Activated naive CD4-positive, alpha-beta T cell treated with anti-CD3 and anti-CD28 coated beads, Interleukin-2, amount 10 ng/mL, durations not matched to agents 7 days and 5 days (primary cell): ENCODE measurements at places on chromosomes 13 and 19.

DNA sequence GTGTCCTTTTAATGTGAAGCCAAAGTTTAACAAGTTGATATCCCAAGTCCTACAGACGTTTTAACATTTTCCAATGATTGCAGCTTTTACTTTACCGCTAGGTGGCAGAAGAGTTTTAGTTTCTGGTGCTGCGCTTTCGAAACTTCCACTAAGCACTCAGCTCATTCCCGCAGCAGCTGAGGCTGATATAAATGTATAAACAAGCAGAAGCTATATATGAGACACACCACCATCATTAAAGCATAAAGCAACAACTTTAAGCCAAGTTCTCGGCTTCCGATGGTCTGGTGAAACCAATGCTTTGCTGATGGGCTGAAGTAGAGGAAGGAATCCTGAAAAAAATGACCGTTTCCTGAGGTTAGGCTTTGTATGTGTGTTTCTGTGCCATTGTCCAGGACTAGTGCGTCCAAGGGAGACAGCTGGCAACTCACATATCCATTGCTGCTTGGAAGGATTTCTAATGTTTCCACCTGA is 753.9 kb downstream of the OLFM4 start:
- no peak overlapping the region for H3K27ac ChIP-seq
- H3K27me3 ChIP-seq, result no peaks in the 10 kb centered on the region
- H3K4me3 ChIP-seq, result no peak overlapping the region
- no peaks in the 10 kb centered on the region for H3K4me1 ChIP-seq
- peak; percentile 30 for DNase-seq

DNA sequence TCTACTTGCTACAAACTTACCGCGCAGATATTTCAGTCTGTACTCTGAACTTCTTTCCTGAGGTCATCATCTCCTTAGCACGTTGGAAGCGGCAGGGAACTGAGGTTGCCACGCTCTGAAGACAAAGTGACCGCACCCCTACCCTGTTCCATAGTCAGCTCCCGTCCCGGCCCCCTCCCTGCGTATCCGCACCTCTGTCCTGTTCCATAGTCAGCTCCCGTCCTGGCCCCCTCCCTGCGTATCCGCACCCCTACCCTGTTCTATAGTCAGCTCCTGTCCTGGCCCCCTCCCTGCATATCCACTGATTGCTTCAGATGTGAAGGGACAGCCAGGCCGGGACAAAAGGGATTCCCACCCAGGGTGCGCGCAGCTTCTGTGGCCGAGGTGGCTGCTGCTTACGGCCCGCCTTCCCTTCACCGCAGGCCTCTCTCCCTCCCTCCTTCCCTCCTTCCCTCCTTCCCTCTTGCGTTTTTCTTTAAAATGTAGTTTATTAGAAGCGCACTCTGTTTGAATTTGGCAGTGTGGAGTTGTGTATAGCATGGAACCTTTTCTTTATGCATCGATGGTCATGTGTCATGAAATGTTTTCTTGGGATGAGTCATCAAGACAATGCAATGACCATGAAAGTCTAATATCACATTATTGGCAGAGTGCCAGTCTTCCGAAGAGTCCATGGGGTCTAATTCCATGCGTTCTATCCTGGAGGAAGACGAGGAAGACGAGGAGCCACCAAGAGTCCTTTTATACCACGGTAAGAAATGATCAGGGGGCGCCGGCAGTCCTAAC is 21.9 kb upstream of the NDUFS7 start:
- H3K27ac ChIP-seq, result no peak overlapping the region
- DNase-seq, result no peak
- H3K27me3 ChIP-seq, result no peaks in the 10 kb centered on the region
- no peak overlapping the region for H3K4me3 ChIP-seq
- H3K4me1 ChIP-seq, result peaks cover 41% of the 10 kb centered on the region

- no peaks in the 10 kb centered on the region for H3K4me1 ChIP-seq
- no peak overlapping the region for H3K27ac ChIP-seq
- no peak for DNase-seq
- no peak overlapping the region for H3K4me3 ChIP-seq
- H3K36me3 ChIP-seq, result no peaks in the 10 kb centered on the region
Measured at GRCh38 chr13:76440568-76440967, 445.6 kb downstream of the KCTD12 start.

DNA sequence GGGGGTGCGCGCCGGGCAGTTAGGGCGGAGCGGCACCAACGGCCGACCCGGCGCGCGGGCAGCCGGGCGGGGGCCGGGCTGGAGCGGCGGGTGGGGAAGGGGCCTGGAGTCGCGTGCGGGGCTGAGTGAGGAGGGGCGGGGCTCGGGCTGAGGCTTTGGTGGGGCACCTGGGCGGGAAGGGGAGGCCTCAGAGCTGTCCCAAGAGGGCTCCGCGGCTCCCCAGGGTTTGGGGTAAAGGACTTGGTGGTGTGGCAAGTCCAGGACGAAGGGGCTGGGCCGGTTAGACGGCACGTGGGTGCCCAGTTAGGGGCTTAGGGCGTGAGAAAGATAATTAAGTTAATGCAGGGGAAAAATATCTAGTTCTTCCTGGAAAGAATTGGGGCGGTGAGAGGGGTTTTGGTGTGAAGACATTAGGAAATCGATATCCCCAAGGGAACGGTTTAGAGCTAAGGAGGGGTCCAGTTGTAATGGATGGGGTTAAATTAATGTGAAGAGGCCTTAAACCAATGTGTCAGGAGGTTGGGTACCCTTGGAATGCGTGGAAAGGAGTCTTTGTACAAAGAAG is 496 bp downstream of the ZNF574 start:
- H3K36me3 ChIP-seq, result peaks cover 31% of the 10 kb centered on the region
- peaks cover 36% of the 10 kb centered on the region for H3K4me1 ChIP-seq
- peaks cover 5% of the 10 kb centered on the region for H3K27me3 ChIP-seq
- peak; percentile 68 for DNase-seq

GRCh38 chr19:3423183-3423829 is 56.9 kb downstream of the NFIC start:
- H3K4me1 ChIP-seq, result no peaks in the 10 kb centered on the region
- no peak overlapping the region for H3K4me3 ChIP-seq
- DNase-seq, result no peak
- H3K36me3 ChIP-seq, result no peaks in the 10 kb centered on the region
- H3K27ac ChIP-seq, result no peak overlapping the region

- peaks cover 23% of the 10 kb centered on the region for H3K36me3 ChIP-seq
- H3K4me3 ChIP-seq, result no peak overlapping the region
- no peaks in the 10 kb centered on the region for H3K4me1 ChIP-seq
- no peak overlapping the region for H3K27ac ChIP-seq
- H3K27me3 ChIP-seq, result no peaks in the 10 kb centered on the region
Measured at GRCh38 chr19:11444059-11444458, 8.6 kb downstream of the PRKCSH start.

GRCh38 chr19:12965017-12965811 is 4.2 kb upstream of the DAND5 start:
- DNase-seq, result peak; percentile 87
- H3K36me3 ChIP-seq, result no peaks in the 10 kb centered on the region
- H3K27ac ChIP-seq, result peak overlapping the region; percentile 89
- H3K4me3 ChIP-seq, result peak overlapping the region; percentile 90
- H3K4me1 ChIP-seq, result peaks cover 10% of the 10 kb centered on the region

DNA sequence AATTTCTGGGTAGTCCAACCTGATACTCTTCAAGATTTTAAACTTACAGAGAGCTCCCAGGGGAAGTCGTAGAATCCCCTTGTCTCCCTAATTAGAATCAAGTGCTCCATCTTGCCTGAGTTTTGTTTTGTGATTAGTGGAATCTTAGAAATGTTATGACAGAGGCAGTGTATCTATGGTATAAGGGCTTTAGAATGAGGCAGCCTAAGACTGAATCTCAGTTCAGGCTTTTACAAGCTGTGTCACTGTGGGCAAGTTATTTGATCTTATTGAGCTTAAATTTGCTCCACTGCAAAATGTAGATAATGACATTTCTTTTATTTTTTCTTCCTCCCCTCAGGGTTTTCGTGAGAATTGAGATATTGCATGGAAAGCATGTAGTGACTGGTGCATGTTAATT is 215.5 kb downstream of the POSTN start:
- H3K36me3 ChIP-seq, result no peaks in the 10 kb centered on the region
- H3K27me3 ChIP-seq, result no peaks in the 10 kb centered on the region
- H3K27ac ChIP-seq, result no peak overlapping the region
- no peaks in the 10 kb centered on the region for H3K4me1 ChIP-seq

DNA sequence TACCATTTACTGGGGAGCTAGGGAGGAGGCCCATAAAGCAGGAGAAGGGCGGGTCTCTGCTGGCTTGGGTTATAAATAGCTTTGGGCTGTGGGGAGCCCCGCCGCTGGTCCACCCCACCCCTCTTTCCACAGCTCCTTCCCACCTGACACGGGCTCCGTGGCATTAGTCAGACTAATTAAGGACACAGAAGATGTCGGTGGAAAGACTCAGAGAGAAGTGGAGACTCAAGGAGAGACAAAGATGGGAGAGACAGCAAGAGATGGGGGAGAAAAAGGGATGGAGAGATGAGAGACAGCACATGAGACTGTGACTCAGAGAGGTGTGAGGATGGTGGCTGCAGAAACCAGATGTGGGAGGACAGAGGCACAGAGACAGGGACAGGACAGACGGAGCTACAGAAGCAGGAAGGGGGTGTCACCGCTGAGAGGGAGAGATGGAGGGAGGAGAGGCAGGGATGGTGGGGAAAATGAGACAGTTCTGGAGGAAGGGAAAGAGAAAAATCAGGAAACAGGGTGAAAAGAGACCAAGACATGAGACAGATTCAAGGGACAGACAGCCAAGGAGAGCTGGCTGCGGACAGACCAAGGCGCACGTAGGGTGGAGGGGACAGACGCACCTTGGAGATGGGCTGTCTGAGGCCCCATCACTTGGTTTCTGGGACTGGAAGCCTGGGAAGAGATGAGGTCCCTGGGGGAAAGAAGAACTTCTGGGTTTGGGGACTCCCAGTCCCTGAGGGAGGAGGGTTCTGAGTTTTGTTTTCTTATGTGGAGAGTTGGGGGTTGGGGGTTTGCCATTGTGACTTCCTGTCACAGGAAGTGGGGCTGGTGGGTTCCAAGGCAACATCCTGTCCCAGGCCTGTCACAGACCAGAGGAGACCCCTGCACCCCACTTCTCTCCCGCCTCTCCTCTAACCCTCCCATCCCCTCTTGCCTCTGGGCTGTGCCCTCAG is 4.1 kb downstream of the ARHGEF1 start:
- H3K27ac ChIP-seq, result peak overlapping the region; percentile 91
- H3K4me3 ChIP-seq, result peak overlapping the region; percentile 89
- peak; percentile 85 for DNase-seq
- H3K27me3 ChIP-seq, result no peaks in the 10 kb centered on the region

- no peak for DNase-seq
- H3K27me3 ChIP-seq, result no peaks in the 10 kb centered on the region
- no peak overlapping the region for H3K27ac ChIP-seq
- no peak overlapping the region for H3K4me3 ChIP-seq
- no peaks in the 10 kb centered on the region for H3K36me3 ChIP-seq
- H3K4me1 ChIP-seq, result no peaks in the 10 kb centered on the region
Measured at GRCh38 chr13:66071029-66071428, 1159.1 kb downstream of the PCDH9 start.

DNA sequence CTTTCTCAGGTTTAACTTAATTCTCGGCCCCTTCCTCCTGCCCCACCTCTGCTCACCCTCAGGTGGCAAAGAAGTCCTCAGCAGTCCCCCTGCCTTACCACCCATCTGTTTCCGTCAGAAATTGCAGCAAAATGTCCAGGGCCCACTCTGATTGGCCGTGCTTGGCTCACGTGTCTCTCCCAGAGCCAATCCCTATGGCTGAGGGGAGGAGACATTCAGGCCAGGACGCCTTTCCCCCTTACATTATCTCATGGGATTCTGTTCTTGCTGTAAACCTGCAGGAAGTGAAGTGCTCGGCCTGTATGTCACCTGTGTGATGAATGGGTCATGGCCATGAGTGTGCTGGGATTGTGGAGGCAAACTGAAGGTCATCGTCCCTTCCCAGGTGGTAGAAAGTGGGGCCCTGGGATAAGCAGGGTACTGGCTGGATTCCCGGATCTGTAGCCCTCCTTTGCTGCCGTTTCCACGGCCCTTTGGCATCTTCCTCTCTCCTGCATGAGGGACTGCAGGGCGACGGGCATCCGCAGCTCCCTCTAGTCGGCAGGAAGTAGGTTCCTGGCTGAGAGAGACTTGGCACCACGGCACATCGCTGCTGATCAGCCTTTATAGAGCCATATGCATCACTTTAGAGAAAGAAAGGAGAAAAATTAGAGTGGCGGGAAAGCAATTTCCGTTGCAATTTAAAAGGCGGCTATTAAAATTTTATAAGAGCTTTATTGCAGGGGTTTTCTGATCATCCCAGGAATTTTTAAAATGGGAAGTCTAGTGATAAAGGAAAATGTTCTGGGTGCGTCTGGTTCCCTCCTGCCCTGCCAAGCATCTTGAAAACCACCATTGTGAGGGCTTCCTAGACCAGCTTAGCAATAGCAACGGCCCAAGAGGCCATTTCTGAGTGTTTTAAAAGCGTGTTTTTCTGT is 118.2 kb downstream of the SIPA1L3 start:
- H3K36me3 ChIP-seq, result peaks cover 1% of the 10 kb centered on the region
- no peaks in the 10 kb centered on the region for H3K27me3 ChIP-seq
- no peak for DNase-seq

DNA sequence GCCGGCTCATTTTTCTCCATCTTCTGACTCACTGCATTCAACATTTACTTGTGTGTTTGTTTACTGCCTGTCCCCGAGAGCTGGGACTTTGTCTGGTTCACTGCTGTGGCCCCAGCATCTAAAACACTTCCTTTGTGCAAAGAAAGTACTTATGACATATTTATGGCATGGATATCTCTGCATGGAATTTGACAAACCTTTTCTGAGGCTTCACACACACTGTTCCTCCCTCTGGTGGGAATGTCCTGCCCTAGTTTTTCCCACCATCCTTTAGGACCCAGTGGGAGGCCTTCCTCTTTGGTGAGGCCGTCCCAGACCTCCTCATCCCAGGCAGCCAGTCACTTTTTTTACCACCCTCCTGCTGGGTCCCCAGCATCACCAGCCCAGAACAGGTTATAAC is 1.4 kb upstream of the SRRM5 start:
- no peak for DNase-seq
- H3K27me3 ChIP-seq, result no peaks in the 10 kb centered on the region
- H3K36me3 ChIP-seq, result peaks cover 20% of the 10 kb centered on the region

DNA sequence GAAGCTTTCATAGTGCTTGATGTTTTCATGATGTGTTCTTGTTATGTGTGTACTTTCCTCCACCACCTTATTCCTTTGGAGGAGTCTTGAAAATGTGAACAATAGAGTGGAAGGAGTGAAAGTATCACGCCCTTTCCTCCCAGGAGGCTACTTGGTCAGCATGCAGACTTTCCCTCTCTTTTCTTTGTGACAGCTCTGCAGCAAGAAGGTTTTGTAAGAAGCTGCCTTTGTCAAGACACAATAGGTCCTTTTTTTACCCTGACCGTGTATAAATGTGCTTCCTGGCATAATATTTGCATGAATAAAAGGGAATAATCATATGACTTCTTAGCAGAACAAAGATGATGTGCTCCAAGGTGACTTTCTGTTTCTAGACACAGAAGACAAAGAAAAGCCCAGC is 882.6 kb upstream of the SLITRK5 start:
- no peak overlapping the region for H3K27ac ChIP-seq
- no peaks in the 10 kb centered on the region for H3K4me1 ChIP-seq
- no peaks in the 10 kb centered on the region for H3K27me3 ChIP-seq
- no peaks in the 10 kb centered on the region for H3K36me3 ChIP-seq
- DNase-seq, result no peak

DNA sequence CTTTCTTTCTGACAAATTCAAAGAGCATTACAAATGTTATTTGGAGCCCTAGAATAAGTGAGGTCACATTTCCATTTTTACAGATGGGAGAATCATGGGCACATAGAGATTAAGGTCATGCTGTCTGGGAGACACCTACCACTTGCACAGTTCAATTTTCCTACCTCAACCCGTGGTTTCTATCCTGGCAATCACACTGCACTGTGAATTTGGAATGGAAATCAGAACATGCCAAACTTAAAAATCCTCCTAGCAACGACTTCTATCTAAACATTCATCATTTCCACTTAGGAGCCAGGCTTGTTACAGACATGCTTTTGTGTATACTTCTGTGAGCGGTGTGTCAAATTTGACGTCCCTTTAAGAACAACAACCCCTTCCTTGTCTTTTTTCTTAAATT is 251.5 kb downstream of the DNAJC15 start:
- H3K36me3 ChIP-seq, result no peaks in the 10 kb centered on the region
- H3K4me1 ChIP-seq, result no peaks in the 10 kb centered on the region
- no peak overlapping the region for H3K4me3 ChIP-seq
- DNase-seq, result no peak
